NB4 (cell line): ENCODE measurements at places on chromosomes 12 and 14.

GRCh38 chr12:107539196-107539939, 146.2 kb upstream of the PWP1 start:
- DNase-seq: peak; percentile 34

DNA sequence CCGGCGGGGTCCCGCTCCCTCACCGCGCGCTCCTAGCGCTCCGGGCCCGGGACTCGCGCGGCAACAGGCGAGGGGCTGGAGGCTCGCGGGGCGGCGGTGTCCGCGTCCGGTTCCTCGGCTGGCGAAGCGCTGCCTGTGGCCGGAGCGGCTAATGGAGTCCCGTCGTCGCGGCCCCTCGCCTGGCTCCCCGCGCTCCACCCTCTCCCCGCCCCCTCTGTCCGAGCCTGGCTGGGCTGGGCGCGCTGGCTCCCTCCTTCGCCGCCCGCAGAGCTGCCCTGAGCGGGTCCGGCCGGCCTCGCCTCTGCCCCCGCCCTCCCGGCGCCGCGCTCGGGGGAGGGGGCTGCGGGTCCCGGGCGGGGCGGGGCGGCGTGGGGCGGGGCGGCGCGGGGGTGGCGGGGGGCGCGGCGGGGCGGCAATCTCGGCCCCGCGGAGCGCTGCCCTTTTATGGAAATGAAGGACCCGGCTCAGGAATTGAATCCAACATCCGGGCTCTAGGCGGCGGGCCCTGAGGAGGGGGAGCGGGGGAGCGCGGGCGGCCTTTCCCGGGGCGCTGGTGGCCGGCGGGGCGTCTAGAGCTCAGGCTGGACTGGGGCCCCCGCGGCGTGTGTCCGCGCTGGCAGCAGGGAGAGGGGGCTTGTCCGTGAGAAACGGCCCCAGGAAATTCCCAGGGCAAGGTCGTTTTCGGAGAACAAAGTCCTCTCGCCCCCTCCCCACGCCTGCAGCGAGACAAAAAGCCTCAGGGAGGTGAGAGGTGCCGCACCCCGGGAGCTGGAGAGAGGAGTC, at the start of gene FERMT2:
FERMT2 (minus strand) TSS at position 153 of the 783 bp plus-strand sequence. CDS start 482 bp downstream, outside the sequence.
- peak; percentile 30 for DNase-seq

DNA sequence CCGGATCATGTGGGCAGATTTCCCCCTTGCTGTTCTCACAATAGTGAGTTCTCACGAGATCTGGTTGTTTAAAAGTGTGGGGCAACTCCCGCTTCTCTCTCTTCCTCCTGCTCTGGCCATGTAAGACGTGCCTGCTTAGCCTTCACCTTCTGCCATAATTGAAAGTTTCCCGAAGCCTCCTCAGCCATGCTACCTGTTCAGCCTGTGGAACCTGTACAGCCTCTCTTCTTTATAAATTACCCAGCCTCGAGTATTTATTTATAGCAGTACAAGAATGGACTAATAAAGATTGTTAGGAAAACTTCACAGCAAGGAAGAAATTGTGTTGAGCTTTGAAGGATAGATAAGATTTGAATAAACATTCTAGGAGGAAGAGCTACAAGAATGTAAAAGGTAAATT, 52.1 kb downstream of the KDM5A start:
- DNase-seq: no peak

GRCh38 chr14:67059596-67059995, 129.6 kb upstream of the GARIN2 start:
- no peak for DNase-seq

- peak; percentile 63 for DNase-seq
Observed at GRCh38 chr12:120457133-120457532, 10.9 kb downstream of the GATC start.

DNA sequence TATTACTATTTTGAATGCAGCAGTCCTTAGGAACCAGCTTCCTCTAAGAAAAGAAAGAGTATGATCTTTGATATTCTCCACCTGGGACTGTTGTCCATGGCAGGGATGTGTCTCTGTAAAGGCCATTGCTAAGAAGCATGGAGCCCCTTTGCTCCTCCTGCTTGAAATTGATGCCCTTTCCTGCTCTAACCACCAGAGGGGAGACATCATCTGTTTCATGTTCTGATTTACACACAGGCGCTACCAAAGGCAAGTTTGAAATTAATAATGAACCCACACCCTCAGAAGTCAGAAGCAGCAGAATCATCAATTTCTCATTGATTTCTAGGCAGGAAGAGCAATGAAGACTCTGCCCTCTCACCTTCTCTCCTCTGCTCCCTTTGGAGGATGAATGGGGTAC, 253.8 kb downstream of the RMST start:
- peak; percentile 27 for DNase-seq

DNA sequence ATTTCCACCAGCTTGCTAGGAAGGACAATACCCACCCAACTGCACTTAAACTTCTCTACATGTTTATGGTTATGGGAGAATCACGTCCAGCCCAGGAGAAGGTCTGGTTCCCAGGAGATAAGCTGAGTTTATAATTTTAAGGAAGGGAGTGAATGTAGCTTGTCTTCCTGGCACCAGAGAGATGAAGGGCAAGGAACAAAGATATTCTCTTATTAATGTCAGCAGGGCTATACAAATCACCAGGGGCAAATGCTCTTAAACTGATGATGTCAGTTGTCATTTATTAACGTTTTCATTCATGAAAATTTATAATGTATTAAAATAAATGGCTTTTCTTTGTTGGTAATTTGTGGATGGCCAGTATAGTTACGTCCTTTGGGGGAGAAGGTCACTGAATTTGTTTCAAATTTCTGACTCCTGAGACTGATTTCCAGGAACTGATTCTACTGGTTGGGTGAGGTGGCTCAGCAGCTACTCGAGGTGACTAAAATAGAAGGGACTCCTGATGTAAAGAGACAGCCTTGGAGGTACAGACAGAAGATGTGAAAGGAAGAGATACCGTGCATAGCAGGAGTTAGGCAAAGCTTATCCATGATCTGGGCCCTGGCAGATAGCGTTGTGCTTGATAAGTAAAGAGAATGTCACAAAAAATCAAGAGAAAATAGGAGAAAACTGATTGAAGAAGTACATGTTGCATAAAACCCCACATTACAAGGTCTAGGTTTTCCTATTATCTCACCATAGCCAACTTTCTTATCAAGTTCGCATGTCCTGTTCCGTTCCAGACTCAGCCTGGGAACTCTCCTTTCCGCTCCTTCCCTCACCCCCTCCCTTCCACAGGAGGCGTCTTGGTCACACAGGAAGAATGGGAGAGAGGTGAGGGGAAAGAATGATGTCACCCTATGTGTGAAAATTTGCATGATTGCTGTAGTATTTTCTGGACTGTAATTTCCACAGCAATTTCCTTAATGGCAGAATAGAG, 367.1 kb upstream of the FAR2 start:
- DNase-seq: no peak

- no peak for DNase-seq
Observed at GRCh38 chr14:60514741-60515491, 6.0 kb downstream of the SIX6 start.

DNA sequence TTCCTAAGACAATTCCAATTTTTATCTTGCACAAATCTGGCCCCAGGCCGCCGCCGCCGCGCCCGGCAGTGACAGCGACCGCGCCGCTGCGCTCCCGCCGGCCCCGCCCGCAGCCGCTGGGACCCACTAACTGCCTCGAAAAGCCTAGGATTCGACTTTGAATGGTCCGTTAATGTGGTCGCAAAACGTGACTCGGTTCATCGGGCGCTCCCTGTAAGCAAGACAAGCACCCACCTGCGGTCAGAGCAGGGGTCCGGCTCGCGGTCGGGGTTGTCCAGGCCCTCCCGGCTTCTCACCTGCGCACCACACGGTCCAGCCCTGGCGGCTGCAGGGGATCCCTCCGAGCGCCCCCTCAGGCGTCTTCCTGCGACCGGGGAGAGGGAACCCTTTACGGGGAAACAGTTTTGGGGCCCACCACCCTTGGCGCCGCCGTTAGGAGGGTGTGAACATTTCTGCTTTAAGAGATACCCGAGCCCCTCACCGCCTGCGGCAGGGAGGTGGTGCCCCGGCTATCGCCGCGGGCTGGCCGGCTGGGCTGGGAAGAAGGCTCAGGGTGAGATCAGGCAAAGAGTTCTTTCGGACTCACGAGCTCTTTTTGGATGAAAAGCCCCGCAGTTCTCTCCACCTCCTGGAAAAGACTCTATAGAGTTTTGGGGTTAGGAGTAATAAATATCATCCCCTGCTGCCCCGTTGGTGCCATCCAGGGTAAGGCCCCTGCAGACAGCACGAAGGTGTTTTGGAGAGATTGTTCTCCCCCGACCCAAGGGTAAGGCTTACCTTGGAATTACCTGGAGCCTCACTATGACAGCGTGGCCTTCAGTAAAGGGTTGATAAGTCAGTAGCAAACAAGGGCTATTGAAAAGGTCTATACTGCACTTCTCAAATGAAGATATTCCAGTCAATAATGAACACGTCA, 13.6 kb upstream of the FOXJ2 start:
- peak; percentile 92 for DNase-seq

- no peak for DNase-seq
Observed at GRCh38 chr14:95235351-95235750, 78.0 kb upstream of the DICER1 start.

DNA sequence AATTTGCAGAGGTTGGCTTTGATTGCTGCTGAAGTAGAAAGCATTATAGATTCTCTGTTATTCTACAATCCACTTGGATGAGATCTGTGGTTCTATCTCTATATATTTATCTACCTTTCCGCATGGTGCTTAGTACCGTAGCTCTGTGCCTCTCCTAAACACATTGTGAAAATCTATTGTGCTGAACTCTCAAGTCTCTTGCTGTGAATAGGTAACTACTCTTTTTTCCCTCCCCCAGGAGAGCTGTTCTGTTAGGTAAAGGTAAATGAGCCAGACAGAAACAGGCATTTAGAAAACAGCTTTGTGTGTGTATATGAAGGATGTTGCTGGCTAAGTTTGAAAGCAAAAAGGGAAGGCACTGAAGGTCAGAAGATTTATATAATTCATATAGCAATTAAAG, 112.6 kb downstream of the BRMS1L start:
- no peak for DNase-seq

GRCh38 chr12:70692681-70693288, 55.6 kb upstream of the PTPRB start:
- DNase-seq: no peak

- no peak for DNase-seq
Observed at GRCh38 chr12:124621296-124621660, 53.9 kb upstream of the NCOR2 start.

GRCh38 chr14:20400965-20401593, 12.2 kb downstream of the TEP1 start:
- no peak for DNase-seq

- no peak for DNase-seq
Observed at GRCh38 chr12:74598819-74599218, 61.2 kb downstream of the ATXN7L3B start.
